ENCODE measurements at places on chromosomes 16 and 17. TPM values are rescaled to one million over a fixed set of nuclear protein-coding genes. Genes with fewer than 3 reads are reported as not detected.
A peak's percentile ranks its signal among the peaks of the same experiment; 100 is the strongest.

The HID1 gene
- polyA plus RNA-seq: 9.9 TPM

DNA sequence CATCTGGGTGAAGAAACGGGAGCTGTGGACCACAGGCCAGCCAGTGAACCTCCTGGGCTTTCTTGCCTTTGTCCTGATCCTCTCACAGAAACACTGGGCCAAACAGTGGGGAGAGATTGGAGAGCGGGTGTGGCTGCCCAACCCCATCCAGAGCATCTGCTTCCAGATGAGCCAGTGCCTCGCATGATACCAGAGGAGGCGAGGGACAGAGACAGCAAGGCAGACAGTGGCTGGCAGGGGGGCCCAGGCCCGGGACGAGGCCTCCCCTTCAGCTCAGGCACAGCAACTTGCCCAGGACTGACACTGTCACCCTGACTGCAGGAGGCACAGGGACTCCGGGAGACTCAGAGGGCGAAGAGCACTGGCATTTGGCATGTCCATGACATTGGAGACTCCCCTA, 12.0 kb downstream of the ARHGEF15 start:
- DNase-seq: no peak

DNA sequence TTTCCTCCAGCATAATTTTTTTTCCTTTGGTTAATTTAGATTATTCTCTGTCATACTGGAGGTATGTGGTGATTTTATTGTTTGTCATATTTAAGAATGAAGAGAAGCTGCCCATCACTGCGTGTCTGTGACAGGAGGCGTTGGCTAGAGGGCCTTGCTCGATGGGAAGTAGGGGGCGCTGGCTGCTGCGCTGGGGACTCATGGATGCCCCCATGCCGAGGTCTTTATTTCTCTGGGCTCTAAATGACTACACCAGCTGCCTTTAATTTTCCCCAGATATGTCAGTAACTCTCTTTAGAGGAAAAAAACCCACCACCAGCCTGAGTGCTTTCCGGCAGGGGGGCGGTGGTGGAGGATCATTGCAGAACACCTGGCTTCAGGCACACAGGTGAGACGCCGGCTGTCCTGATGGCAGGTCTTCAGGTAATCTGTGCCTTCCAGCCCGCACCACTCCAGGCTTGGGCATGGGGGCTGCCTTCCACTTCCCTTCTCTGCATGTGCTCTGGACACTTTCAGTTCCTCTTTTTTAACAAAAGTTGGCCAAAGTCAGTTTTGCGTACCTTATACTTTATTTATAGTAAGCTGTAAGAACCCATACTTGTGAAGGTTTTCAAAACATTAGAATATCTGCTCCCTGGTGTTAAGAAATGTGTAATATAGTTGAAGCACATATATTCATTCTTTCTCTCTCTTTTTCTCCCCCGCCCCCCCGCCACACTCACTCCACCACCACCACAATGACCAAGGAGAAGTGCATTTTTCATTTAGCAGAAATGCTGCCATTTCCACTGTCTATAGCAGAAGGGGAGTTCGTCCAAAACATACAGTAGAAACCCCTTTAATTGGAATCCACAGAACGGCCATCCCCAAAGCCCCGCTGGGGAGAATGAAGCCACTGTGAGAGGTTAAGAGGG, 192.7 kb downstream of the RPTOR start:
- DNase-seq: no peak

GRCh38 chr17:82219083-82219482, 6.4 kb upstream of the CCDC57 start:
- DNase-seq: no peak

- no peak for DNase-seq
Observed at GRCh38 chr17:56608944-56609343, 15.4 kb downstream of the NOG start.

DNA sequence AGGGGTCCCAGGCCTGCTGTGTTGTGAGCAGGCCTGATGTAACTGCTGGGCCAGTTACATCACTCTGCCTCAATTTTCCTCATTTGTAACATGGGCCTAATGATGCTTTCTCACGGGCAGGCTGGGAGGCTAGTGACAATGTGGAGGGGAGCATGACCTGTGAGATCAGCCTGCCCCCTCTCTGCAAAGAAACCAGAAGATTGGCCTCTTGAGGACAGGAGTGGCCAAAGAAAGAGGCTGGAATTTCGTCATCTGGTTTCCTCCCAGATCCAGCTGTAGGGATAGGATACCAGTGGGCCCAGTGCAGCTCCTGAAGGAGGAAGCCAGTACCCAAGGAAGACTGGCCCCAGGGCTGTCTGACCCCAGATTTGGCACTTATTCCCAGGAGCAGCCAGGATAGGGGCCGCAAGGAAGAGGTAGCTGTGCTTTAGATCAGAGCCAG, 615 bp upstream of the SREBF1 start:
- no peak for DNase-seq

GRCh38 chr16:9791556-9791955, 390.7 kb downstream of the GRIN2A start:
- DNase-seq: no peak

The SLC35G6 gene
- 0.09 TPM for polyA plus RNA-seq

The PIK3R6 gene
- polyA plus RNA-seq: 2.1 TPM

GRCh38 chr16:71264299-71264698, 24.9 kb downstream of the CMTR2 start:
- no peak for DNase-seq

DNA sequence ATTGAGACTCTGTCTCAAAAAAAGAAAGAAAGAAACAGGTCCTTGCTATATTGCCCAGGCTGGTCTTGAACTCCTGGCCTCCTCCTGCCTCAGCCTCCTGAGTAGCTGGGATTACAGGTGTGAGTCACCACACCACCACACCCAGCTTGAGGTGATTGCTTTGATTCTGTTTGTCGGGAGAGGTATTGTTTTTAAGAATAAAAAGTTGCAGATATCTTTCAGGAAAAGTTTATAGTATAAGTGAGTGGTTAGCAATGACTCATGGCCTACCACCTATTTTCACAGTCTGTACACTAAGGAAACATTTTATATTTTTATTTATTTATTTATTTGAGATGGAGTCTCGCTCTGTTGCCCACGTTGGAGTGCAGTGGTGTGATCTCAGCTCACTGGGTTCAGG, 45.0 kb downstream of the RHOT1 start:
- DNase-seq: no peak

DNA sequence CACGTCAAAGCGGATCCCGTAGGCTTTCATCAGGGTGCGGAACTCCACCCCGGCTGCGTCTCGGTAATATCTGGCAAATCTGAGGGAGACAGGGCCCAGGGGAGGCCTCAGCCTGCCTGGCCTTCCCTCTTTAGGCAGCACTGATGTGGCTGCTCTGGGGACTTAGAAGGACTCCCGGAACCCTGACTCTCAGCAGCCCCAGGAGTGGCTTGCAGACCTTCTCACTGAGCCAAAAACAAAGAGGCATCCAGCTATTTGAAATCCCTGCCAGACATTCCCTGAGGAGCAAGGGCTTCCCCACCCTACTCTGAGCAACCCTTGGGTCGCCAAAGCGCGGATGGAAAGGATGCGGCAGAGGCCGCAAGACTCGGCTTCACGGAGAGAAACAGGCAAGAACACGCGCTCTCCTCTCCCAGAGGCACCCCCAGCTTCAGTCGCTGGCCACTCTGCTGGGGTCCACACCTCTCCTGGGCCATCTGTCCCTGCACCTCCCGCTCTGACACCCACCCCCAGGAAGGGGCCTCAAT, 7.9 kb downstream of the P2RX5 start:
- peak; percentile 80 for DNase-seq

GRCh38 chr17:4369557-4370230, 3.2 kb upstream of the UBE2G1 start:
- DNase-seq: no peak

The KRT12 gene
- 1.6 TPM for polyA plus RNA-seq

The KCNJ12 gene
- 0.37 TPM for polyA plus RNA-seq

The SLFN13 gene
- polyA plus RNA-seq: 4.2 TPM

DNA sequence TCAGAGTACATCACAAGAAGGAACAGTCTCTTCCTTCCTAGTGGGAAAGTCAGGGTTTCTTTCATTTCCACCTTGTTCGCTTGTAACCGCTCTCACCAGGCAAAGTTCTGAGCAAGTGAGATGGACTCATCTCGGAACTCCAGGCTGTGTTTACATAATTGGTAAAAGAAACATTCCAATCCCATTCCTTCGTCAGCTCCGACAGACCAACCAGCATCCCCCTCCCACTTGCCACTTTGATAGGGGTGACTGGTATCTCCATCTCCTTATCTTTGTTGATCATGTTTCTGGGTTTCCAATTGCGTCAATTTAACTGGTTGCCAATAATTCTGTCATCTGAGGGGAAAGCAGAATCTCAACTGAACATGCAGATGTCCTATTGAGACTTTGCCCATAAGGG, 36.8 kb upstream of the LYRM9 start:
- DNase-seq: no peak

DNA sequence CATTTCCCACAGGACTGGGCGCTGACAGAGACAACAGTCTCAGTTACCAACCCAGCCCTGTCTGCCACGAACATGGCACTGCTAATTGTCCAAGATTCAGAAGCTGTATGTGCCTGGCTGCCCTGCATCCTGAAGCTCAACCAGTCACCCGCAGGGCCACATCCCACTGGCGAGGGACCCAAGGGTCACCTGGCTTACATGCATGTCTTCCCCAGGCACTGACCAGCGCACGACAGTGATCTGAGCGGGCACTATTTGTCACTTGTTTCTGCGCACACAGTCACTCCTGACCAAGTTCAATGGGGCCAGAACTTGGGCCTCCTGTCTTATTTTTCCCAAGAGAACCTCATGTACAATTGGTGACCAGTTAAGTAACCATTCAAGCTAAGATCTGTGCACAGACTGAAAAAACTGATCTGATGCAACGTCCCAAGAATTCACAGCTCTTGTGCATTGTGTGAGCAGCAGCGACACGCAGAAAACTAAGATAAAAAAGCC, 13.1 kb downstream of the USP7 start:
- no peak for DNase-seq

The FN3K gene
- 1.5 TPM for polyA plus RNA-seq

- no peak for DNase-seq
Observed at GRCh38 chr17:29078183-29079045, 35.5 kb downstream of the PIPOX start.

DNA sequence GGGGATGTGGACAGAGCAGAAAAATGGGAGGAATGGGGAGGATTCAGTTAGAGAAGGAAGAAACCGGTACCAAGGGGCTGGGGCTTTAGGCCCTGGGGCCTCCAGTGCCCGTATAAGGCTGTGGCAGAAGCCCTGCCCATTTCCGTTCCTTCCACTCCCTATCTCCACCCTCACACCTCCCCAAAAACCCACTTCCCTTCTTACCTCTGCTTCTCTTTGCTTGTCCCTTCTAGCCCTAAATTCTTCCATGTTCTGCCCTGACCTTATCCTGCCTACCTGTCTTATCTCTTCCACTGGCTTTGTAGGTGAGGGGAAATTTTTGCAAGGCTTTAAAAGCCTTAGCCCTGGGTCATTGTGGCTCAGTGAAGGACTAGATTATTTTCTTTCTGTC, 4.1 kb downstream of the RNF167 start:
- DNase-seq: peak; percentile 56

GRCh38 chr17:29124135-29124924, 55.9 kb downstream of the MYO18A start:
- DNase-seq: no peak

The KRT24 gene
- 1.9 TPM for polyA plus RNA-seq

The RASD1 gene
- 12.1 TPM for polyA plus RNA-seq

GRCh38 chr17:42913981-42914617, 13.5 kb downstream of the G6PC1 start:
- no peak for DNase-seq

GRCh38 chr16:84963066-84963465, 48.3 kb downstream of the ZDHHC7 start:
- DNase-seq: no peak

The CTRB2 gene
- polyA plus RNA-seq: 0.59 TPM

DNA sequence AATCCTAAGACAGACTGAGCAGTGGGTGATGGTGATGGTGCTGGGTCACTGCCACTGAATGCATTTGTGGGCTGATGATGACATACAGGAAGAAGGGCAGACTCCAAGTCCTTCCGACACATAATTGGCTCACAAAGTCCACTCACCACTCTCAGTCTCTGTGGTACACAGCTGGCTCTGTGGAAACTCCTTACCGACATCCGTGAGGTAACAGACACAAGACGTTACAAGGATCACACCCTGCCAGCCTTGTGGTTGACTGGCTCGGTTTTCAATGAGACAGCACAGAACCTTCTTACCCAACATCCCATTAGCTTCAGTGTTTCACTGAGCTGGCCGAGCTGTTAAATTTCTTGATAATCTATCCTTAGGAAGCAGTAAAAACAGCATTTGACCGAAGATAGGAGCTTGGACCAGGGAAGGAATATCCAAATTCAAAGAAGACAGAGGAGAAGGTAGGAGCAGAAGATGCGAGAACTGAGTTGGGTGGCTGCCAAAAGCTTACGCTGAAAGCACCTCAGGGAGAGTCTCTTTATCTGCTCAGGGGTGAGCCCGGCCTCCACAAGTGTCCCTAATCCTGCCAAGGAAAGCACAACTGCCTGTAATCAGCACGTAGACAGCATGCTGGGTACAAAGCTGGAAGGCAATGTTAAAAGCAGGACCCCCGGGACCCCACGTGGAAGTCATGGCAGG, 5.5 kb upstream of the MXRA7 start:
- DNase-seq: no peak

GRCh38 chr17:6508016-6508415, 48.3 kb downstream of the PITPNM3 start:
- DNase-seq: no peak

- DNase-seq: no peak
Observed at GRCh38 chr17:42681976-42682721, at the start of gene CNTNAP1. Gene CNTNAP1, plus strand, starts transcription at chr17:42682531. Its CDS starts 299 bp downstream, at chr17:42682830.

GRCh38 chr17:56141046-56141839, 12.0 kb upstream of the ANKFN1 start:
- no peak for DNase-seq

The IL21R gene
- 12.8 TPM for polyA plus RNA-seq

DNA sequence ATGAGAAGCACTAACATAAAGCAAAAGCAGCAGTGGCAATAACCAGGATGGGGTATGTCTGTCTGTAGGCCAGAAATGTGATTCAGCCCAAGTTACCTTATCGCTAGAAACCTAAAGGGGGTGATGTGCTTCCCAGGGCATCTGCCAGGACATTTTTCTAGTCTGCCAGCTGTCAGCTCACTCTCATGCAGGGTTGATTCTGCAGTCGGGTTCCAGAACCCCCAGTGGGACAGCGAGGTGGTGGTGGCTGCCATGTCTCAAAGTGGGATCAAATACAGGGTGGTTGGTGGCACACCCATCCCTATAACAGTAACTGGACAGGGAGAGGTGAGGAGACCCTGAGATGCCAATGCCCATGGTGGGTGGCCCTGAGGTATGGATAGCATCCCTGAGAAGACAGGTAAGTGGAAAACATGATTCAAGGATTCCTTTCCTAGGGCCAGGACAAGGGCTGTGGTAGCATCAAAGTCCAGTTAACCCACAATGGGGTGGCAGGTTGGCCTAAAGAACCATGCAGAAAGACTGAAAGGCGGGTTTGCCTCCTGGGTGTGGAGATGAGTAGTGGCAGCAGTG, 84.3 kb downstream of the TNFRSF13B start:
- no peak for DNase-seq

DNA sequence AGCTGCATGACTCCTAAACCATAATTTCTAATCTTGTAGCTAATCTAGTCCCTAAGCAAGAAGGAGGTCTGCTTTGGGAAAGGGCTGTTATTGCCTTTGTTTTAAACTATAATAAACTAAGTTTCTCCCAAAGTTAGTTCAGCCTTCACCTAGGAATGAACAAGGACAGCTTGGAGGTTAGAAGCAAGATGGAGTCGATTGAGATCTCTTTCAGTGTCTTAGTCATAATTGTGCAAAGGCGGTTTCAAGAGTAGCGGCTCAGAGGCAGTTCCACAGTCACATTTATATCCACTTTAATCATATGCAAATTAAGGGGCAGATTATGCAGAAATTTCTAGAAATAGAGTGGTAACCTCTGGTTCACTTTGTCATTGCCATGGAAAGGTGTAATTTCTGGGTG, 17.4 kb downstream of the DRC7 start:
- no peak for DNase-seq

The NPIPB5 gene
- polyA plus RNA-seq: 142 TPM

Measured in thymus (tissue), 14 donors.